HuH-7 (cell line): ENCODE measurements at places on chromosomes 1 and 21.

DNA sequence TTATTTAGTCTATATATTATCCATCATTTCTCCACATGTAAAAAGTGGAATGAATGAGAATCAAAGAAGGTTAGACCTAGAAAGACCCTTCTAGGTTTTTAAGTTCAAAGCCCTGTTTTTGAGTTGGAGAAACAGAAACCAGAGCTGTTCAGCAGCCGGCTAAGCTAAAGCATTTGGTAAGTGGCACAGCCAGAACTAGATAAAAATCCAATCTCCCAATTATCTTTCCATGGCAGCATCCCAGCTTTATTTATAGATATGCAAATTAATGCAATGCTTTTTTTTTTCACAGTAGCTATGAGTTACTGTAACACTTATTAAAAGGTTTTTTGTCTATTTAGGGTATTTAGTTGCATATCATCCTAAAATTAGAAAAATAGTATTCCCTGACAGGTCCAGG is 85.1 kb downstream of the NIBAN1 start:
- no peak for DNase-seq

- no peak for DNase-seq
Measured at GRCh38 chr1:41640141-41640751, 155.8 kb upstream of the EDN2 start.

DNA sequence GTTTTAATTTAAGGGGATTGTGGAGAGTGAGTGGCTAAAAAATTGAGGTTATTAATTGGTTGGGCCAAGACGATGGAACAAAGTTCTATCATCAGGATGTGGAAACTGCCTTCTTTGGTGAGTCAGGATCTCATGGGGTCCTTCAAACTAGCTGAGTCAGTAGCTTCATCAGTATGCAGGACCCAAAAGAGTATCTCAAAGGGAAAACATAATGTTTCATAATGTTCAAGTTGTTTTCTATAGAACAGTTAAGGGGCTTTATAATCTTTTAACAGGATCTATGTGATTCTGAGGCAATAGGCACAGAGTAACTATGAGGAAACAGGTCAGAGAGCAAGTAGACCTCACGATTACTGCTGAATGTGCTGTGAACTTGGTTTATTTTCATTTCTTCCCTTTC is 3.2 kb upstream of the OLFML2B start:
- DNase-seq: no peak

DNA sequence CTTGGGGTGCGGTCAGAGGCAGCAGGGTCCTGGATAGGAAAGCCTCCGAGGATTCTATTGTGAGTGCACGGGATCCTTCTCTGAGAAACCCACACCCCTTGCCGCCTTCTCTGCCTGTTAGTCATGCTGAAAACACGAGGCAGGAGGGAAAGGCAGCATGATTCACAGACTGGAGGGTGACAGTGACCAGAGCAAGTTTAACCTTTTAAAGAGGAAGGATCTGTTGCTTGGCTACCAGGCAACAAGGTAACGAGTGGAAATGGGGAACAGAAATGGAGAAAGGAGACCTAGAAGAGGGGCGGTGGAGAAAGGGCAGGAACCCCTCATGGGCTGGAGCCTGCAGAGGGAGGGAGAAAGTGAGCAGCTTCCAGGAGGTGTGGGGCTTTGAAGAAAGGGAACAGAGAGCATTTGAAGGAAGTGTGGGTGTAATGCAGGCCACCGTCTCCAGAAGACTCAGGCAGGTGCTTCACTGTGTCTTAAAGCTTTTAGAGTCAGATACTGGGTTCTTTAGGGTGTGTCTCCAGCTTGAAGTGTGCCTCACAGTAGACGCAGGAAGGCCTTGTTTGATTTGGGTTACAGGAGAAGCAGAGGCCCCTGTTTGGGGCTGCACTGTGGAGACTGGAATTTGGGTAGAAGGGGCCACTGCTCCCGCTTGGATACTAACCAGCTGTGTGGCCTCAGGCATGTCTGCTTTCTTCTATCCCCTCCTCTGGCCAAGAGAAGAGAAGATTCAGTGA is 19.1 kb downstream of the OPTC start:
- no peak for DNase-seq

DNA sequence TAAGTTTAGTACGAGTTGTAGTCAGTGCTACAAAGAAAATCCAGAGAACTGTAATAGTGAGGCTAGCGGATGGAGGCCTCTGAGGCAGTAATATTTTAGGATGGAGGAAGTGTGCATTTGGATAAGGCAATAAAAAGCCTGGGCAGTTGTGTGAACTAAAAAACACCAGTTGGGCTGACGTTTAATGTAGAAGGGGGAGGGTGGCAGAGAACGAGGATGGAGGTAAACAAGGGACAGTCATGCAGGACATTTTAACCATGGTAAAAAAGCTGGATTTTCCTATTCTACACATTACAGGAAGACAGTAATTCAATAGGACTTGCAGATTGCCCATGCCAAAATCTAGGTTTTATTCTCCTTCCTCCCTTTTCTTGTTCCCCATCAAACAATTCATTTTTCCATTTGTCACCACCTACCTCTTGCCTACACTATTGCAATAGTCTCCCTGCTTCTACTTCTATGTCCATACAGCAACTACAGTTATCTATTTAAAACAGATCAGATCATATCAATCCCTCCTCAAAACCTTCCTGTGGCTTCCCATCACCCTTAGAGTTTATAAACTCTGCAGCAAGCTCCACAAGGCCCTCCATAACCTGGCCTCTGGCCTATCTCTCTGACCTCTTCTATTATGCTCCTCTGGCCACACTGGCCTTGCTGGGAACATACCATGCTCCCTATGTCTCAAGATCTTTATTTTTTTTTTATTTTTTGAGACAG is 27.7 kb downstream of the ERO1B start:
- no peak for DNase-seq

GRCh38 chr1:45589861-45590260 is 6.0 kb downstream of the NASP start:
- no peak for DNase-seq

- no peak for DNase-seq
Measured at GRCh38 chr1:228490120-228491078, 3.2 kb downstream of the RNF187 start.

GRCh38 chr21:38965910-38966504 is 160.3 kb downstream of the ETS2 start:
- peak; percentile 87 for DNase-seq

- DNase-seq: peak; percentile 43
Measured at GRCh38 chr1:155967341-155968050, 10.9 kb downstream of the ARHGEF2 start.

DNA sequence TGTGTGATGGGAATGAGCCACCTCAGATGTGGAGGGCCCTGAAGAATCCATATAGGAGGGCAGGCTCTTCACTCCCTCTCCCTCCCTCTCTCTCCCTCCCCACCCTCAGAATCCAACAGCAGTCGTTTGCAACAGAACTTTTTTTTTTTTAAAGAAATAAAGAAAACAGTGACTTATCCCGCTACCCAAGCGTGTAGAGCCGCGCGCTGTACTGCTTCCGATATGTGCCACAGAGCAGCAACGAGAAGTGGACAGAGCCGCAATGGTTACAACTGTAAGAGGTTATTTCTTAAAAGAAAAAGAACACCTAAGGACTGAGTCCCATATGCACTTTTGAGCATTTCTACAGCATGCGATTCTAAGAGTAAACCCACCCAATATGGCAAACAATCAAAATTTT is 7.4 kb upstream of the NADK start:
- no peak for DNase-seq

- no peak for DNase-seq
Measured at GRCh38 chr1:52238887-52239707, 97.2 kb downstream of the ZFYVE9 start.

DNA sequence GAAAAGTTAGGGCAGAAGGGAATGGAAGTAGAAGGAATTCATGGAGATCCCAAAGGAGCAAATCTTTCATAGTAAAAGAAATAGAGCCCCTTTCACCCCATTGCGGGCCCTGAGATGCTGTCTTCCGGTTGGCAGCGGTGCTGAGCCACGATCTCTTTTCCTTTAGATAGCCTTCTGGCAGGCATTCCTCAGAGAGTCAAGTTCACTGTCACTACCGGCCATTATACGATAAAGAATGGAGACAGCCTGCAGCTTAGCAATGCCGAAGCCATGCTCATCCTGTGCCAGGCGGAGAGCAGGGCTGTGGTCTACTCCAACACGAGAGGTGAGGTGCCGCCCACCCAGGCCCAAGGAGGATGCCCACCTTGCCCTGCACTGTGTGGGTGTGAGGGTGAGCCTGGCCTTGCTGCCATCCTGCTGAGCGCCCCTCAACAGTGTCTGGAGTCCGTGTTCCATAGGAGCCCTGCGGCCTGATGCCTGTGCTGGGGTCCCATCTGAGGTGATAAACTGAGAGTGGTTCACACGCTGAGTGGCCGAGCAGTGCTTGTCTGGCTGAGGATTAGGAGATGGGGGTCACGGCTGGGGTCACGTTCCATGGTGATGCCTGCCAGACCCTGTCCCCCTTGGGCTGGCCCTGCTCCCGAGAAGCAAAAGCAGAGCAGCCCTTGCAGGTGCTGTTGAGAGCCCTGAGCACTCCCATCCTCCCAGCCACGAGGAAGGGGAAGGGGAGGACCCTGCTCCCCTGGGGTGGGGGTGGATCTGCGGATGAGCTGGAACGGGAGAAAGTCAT is 20.4 kb upstream of the PWP2 start:
- DNase-seq: no peak

DNA sequence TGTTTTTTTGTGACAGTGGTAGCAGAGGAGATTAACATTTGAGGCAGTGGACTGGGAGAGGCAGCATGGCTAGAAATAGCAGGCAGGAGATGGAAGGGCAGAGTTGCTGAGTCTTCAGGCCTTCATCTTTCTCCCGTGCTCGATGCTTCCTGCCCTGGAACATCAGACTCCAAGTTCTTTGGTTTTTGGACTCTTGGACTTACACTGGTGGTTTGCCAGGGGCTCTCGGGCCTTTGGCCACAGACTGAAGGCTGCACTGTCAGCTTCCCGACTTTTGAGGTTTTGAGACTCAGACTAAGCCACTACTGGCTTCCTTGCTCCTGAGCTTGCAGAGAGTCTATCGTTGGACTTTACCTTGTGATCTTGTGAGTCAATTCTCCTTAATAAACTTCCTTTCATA is 24.2 kb upstream of the LEFTY2 start:
- DNase-seq: no peak

- no peak for DNase-seq
Measured at GRCh38 chr1:199182186-199182843, 543.5 kb downstream of the PTPRC start.

DNA sequence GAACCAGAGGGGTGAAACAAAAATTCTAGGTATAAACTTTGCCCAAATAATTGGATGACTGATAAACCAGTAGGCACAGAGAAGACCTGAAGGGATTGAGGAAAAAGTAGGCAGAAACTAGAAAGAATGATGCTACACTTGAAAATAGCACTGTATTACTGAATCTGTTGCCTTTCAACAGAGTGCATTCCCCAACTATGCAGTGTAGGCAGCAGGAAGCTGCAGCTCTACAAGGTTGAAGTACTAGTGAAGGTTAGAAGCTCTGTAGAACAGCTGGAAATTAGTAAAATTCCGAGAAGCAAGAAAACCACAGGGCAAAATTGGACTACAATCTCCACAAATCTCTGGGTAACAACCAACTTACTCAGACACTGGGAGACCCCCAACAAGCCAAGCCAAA is 27.4 kb downstream of the ZNF644 start:
- no peak for DNase-seq

- DNase-seq: no peak
Measured at GRCh38 chr1:92992054-92992453, 30.8 kb upstream of the DIPK1A start.

- no peak for DNase-seq
Measured at GRCh38 chr1:55474168-55474786, 259.1 kb upstream of the USP24 start.

DNA sequence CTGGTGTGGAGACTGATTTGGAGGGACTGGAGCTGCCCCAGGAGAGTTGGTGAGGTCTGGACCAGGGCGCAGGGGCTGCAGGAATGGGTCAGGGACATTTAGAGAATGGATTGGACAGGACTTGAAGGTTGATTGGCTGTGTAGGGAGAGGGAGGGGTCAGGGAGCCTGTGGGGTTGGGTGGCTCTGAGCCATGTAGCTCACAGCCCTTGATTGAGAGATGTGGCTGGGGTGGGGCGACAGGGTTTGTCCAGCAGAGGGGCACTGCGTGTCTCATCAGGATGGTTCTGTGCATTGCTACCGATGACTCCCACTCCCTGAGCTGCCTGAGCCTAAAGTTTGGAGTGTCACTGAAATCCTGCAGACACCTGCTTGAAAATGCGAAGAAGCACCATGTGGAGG is 12.1 kb downstream of the AZIN2 start:
- no peak for DNase-seq

DNA sequence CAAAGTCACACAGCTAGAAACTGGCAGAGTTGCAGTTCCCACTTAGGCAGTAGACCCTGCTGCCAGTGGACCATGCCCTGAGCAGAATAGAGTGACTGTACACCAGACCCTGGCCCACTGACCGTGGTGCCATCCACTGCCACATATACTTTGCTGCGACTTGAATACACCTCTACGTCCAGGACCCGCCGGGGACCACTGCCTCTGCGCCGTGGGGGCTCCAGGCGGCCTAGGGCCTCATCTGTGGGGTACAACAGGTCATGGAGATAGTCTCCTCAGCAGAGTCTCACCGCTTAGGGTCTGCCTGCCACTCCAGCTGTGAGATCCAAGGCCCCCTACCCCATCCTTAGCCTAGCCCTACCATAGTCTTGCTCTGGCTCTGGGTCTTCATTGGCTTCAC is 1.6 kb downstream of the POMGNT1 start:
- DNase-seq: no peak

DNA sequence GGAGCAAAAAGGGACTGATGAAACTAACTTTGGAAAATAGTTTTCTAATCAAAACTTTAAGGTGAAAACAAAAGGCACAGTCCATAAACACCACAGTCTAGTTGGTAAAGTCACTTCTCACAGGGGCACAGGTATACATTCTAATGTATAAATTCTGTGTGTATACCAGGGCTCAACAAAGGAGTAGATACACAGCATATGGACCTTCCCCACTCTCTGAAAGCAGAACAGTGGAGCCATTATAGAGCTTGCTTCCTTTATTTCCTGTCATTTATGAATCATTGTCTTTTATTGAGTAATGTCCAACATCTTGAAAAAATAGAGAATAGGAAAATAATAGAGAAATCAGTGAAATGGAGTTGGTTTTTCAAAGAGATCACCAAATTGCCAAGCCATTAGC is 746.5 kb upstream of the CHRM3 start:
- no peak for DNase-seq

- no peak for DNase-seq
Measured at GRCh38 chr1:234239936-234240335, 133.3 kb upstream of the COA6 start.

GRCh38 chr1:182643699-182644098 is 39.5 kb upstream of the RGS16 start:
- no peak for DNase-seq

DNA sequence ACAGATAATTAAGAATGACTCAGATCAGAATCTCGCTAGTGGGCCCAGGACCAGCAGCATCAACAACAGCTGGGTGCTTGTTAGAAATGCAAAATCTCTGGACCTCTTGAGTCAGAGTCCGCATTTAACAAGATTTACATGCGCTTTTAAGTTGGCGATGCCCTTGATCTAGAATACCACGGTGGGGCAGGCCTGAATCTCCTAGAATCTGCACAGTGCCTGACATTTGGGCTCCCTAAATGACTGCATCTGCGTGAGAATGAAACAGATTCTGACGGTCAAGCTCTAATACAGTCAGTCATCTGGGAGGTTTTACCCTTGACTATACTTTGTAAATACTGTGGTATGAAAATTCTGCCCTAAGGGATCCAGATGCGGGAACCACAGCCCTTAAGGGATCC is 17.2 kb upstream of the RAB29 start:
- no peak for DNase-seq

- no peak for DNase-seq
Measured at GRCh38 chr1:61979729-61980128, 214.9 kb upstream of the L1TD1 start.

- DNase-seq: no peak
Measured at GRCh38 chr1:92743221-92743620, 41.7 kb downstream of the EVI5 start.
